Stimulated activated CD4-positive, alpha-beta T cell treated with anti-CD3 and anti-CD28 coated beads, Interleukin-1b, Interleukin-23, amount 100 ng/mL, for 1 hour (primary cell): ENCODE measurements at places on chromosomes 12 and 14.
A peak's percentile ranks its signal among the peaks of the same experiment; 100 is the strongest.

DNA sequence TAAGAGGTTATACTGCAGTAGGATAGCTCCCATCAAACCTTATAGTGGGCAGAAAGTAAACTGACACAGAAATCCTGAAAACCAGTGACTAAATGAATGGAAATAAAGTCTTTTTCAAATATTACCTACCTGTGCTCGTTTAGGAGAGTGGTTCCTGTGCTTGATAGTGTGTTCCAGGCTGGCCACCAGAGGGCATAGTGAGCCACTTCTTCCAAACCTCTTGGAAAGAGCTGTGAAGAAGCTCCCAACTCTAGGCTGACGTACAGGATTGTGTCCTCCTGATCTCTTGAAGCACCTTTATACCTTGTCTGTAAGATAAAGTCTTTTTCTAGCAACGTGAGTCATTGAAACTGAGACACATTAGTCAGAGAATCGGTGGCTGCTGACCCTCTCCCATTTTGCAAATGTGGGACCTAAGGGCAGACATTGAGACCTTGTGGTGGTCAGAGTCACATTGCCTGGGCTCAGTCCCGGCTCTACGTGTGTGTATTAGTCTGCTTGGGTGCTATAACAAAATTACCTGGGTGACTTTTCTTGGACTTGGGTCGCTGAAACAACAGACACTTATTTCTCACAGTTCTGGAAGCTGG lies 17.6 kb downstream of the TDP1 start:
- DNase-seq: no peak

- DNase-seq: no peak
Measured at GRCh38 chr14:64790478-64790877, 86.3 kb downstream of the PLEKHG3 start.

- no peak for DNase-seq
Measured at GRCh38 chr12:131805421-131805820, 22.8 kb upstream of the MMP17 start.

DNA sequence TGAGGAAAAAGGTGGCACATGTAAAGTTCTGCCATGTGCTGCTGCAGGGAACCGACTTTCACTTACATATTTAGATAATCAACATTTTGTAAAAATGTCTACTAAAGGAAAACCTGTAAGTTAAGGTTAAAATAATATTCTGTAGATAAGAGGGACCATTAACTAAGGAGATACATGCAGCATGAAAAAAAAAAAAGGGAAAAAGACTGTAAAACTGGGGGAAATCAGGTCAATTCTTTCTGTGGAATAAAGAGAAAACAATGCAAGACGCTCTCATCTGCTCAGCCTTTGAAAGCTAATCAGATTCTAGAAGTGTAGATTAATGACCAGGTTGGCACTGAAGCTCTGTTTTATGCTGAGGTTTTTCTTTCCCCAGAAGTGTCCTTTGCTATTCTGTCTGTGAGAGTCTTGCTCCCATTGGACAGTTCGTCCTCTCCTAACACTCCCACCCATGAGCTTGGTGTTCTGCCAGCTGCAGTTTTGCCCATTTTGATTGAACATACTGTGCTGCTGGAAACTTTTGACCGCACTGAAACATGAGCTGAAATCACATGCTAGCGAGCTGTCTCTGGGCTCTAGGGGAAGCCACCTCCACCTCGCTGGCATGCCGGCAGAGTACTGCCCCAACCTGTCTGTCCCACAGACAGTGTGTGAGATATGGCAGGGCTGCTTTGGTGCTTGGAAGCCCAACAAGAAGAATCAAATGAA lies 39.7 kb downstream of the PPTC7 start:
- no peak for DNase-seq

DNA sequence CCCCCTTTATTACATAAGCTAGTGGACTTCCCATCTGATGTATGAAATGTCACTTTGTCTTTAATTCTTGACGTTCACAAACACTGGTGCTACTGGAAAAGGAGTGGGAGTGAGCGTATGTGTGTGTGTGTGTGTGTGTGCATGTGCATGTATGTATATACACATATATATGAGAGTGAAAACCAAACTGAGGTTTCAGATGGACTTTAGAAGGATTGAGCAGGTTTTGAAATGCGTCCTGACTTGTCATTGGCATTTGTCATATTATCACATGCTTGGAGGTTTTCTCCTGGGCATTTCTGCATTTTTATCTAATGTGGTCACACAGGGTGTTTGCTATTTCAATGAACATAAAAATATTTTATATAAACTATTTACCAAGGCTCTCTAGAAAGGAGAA lies 1085.9 kb downstream of the BCL11B start:
- DNase-seq: no peak

DNA sequence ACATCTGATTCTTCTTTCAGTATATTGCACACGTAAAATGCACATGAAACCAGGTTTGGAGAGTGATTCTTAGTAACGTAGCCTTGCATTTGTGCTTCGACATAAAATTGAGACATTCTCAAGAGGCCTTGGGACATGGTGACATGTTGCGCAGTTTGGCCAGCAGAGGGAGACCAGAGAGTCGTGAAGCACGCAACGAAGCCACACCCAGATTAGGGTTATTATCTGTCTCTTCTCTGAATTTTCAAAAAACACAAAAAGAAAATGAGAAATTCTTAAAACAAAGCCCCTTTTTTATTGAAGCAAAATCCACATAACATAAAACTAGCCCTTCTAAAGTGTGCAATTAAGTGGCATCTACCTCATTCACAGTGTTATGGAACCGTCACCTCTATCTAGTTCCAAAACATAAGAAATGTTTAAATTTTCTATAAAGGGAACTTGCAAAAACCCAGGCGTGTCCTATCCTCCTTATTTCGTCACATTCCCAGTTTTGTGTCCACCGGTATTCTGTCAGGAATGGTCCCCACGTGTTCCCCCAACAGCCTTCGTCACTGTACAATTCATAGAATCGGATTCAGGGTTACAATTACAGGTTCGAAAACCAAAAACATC lies 108.8 kb upstream of the ATF7IP start:
- peak; percentile 45 for DNase-seq

DNA sequence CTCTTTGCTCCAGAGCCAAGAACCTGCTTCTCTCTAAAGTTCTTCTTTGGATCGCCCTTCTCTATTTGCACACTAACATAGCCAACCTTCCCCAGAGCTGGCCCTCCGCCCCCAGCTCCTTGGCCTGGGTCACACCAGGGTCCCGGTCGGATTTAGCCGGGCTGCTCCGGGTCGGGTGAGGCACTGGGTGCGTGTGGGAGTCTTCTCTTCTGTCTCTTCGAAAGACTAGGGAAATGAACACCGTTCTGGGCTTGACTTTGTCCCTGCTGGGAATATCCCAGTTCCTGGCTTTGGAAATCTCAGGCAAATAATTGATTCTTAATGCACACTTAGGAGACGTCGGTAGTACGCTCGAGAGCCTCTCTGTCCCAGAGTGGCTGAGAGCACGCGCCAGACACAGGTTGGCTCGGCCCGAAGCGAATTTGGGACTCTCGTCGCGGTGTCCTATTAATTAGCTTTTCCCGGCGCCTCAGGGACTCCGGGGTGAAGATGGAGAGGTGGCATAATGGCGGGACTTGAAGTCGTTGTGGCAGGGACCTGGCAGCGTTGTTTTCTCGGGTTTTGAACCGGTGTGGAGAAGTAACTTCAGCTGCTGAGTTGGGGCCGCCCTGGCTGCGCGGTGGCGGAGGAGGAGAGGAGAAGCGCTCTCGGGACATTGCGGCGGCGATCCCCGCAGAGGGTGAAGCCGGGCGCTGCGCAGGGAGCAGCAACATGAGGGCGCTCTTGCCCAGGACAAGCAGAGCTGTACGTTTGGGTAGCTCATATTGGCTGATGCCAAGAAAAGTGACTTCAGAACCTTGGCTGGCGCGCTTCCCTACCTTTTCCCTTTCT lies 7.5 kb downstream of the FOXG1 start:
- no peak for DNase-seq

- DNase-seq: no peak
Measured at GRCh38 chr14:88188745-88189416, 134.2 kb downstream of the KCNK10 start.

GRCh38 chr12:132182711-132183365 lies 38.6 kb downstream of the NOC4L start:
- no peak for DNase-seq

- DNase-seq: no peak
Measured at GRCh38 chr14:53260928-53261327, 107.8 kb upstream of the DDHD1 start.

DNA sequence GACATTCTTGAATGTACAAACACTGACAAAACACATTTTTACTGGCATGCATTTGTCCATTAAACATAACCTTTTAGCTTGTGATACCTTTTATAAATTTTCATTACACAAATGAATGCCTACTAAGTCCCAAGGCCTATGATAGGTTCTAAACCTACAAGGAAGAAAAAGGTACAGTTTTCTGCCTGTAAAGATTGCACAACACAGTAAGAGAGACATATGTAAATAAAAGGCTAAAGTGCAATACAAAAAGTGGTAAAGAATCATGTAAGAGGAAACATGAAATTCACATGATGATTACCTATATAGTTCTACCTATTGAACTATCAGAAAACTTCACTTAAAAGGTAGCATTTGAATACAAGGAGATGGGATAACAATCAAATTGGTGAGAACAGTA lies 14.6 kb upstream of the ARID4A start:
- DNase-seq: no peak

- no peak for DNase-seq
Measured at GRCh38 chr14:43647302-43647701, 859.8 kb downstream of the FSCB start.

GRCh38 chr12:56202366-56202765 lies 13.1 kb upstream of the SMARCC2 start:
- DNase-seq: no peak

DNA sequence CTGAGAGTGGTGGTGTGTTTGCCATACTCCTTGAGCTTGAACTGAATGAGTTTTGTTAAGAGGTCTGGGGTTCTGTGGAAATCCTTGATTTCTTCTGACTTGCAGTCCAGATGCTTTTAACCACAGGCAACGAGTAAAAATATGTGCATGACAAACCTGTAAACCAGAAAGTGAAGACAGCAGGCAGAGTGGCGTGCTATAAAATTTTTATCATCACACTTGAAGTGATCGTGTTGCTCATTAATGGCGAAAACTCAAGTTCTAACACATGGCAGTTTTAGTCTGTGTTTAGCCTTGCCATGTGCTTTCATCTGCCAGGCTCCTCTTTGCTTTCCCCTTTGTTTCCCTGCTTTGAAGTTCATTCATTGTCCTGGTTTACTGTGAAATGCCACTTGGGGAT lies 28.0 kb downstream of the TXNRD1 start:
- DNase-seq: no peak

DNA sequence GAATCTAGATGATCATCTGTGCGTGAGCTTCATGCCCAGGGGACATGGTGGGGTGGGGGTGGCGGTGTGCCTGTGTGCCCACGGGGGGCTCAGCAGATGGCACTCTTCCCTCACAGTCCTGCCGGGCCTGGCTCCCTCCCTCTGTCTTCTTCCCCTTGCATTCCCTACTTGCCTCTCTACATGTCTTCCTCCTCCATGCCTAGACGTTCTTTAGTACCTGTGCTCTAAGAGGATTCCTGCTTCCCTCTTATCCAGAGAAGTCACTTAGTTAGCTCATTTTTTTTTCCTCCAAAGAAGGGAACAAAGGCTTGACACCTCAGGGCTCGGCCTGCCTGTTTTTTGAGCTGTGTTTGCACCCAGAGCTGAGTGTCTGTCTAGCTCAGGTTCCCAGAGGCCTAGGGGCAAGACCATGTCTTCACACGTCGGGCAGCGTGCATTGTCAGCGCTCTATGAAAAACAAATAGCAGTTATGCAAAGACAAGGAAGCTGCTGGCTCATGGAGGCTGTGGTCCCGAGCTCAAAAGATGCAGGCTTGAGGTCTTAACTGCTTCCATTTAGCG lies 48.8 kb downstream of the NINJ2 start:
- no peak for DNase-seq

GRCh38 chr12:128644664-128645296 lies 179.0 kb downstream of the SLC15A4 start:
- DNase-seq: no peak

- peak; percentile 32 for DNase-seq
Measured at GRCh38 chr12:47079468-47079980, at the start of the genes AMIGO2 and PCED1B. Gene AMIGO2 (minus strand): TSS chr12:47079959. CDS start chr12:47079002, 957 bp downstream. Gene PCED1B (plus strand): TSS chr12:47079621. CDS start chr12:47235064, 155,443 bp downstream.

- no peak for DNase-seq
Measured at GRCh38 chr12:57142727-57143126, 4.7 kb downstream of the LRP1-AS start.

- DNase-seq: no peak
Measured at GRCh38 chr14:102208741-102209140, 69.0 kb downstream of the WDR20 start.

DNA sequence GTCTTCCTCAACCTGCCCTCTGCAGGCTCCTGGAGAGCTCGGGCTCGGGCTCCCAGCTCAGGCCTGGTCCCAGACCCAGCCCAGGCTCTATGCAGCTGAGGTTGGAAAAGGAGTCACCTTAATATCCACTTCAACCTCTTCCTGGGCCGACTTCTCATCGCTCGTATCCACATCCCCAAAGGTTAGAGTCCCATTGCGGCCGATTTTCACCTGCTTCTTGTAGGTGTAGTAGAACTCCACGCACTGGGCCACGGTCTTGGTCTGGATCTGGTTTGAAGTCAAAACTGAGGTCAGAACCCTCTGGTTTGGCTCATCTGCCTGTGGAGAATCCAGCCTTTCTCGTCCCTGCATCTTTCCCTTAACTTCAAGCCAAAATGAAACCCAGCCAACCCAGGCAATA lies 8.4 kb upstream of the PNMA1 start:
- no peak for DNase-seq

DNA sequence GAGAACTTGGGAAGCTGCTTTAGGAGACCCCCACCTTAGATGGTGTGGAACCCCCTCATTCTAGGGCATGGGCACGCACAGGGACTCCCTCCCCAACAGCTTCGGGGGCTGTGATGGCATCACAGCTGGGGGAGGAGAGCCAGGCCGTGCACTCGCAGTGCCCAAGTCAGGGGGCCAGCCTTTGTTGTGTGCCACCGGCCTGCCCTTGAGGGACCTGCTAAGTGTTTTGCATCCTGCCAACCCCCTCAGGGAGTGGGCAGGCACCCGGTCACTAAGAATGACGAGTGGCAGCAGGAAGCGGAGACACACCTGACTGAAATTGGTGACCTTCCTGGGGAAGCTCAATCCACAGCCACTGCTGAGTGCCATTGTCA lies 334.9 kb upstream of the SFSWAP start:
- DNase-seq: no peak

- no peak for DNase-seq
Measured at GRCh38 chr12:115374480-115375185, 690.7 kb upstream of the TBX3 start.

GRCh38 chr14:38646391-38646790 lies 390.5 kb upstream of the CLEC14A start:
- no peak for DNase-seq

GRCh38 chr14:73851000-73851399 lies 631 bp upstream of the PTGR2 start:
- DNase-seq: no peak

GRCh38 chr14:84442521-84442920 lies 1087.4 kb upstream of the FLRT2 start:
- no peak for DNase-seq

GRCh38 chr12:85057370-85057963 lies 21.3 kb downstream of the LRRIQ1 start:
- DNase-seq: no peak

GRCh38 chr12:108129017-108129812 lies at the start of gene WSCD2:
Gene WSCD2 (plus strand): TSS chr12:108129288. CDS start chr12:108195833, 66,545 bp downstream.
- no peak for DNase-seq

GRCh38 chr14:23544511-23545447 lies 6.8 kb downstream of the ZFHX2 start:
- DNase-seq: no peak

- no peak for DNase-seq
Measured at GRCh38 chr12:11746024-11746771, 96.7 kb downstream of the ETV6 start.

- DNase-seq: no peak
Measured at GRCh38 chr12:120267736-120268135, 2.2 kb upstream of the PXN start.
